ENCODE measurements at places on chromosomes 4 and X.

DNA sequence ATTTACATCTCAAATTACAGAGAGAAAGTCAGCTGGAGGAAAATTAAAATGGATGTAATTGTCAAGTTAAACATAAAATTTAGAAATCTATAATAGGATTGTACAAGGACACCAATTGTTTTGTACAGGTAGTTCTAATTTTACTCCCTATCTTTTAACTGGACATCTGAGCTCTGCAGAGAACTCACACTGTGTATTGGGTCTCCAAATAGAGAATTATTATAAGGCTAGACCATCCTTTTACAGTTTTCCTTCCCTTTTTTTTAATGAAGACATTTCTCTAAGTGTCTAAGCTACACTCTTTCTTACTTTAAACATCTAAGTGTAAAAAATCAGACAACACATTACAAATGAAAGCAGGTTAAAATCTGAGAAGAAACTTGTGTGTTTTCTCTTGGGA lies 78.4 kb upstream of the GC start:
- DNase-seq = no peak

DNA sequence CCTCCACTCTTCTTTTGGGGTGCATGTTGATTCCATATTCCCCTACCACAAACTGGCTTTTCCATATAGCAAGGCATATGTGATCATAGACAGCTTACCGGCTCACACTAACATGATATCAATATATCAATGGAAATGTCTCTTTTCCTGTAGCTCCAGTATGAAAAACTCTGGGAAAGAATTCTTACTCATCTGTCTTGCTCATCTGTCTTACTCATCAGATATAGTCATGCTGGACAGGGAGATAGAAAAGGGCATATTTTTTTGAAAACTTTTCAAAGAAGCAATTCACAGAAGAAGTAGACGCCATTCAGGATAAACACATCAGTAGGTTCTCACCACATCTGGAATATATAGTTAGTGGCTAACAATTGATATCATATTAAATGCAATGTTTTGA lies 794.7 kb downstream of the RAB28 start:
- DNase-seq = no peak

DNA sequence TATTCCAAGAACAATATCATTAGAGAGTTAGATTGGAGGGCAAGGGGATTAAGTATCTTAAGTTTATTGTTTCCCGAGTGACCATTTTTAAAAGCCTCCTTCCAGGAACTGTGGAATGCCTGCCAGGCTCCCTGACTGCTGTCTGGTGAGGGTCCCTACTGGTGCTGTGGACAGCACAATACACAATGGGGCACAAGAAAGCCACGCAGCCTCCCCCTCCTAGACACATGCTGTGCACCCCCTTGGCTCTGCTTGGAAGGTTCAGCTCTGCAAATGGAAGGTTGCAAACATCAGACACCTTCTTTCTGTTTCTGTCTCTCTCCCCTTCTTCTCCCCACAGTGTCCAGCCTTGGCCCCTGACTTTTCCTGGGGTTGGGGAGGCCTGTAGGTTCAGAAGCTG lies 153.2 kb downstream of the SHROOM3 start:
- DNase-seq = no peak

DNA sequence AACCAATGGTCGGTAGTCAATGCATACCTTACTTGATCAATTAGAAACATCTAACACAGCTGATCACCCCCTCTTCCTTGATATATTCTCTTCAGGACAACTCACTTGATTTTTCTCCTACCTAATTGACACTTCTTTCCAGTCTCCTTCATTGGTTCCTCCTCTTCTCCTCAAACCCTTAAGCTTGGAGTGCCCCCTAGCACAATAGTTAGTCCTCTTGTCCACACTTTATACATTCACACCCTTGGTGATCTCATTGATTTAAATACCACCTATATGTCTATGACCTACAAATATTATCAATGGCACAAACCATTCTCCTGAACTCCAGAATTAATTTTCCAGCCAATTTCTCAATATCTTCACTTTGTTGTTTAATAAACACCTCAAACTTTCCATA lies 724.0 kb downstream of the ADGRL3 start:
- no peak for DNase-seq

DNA sequence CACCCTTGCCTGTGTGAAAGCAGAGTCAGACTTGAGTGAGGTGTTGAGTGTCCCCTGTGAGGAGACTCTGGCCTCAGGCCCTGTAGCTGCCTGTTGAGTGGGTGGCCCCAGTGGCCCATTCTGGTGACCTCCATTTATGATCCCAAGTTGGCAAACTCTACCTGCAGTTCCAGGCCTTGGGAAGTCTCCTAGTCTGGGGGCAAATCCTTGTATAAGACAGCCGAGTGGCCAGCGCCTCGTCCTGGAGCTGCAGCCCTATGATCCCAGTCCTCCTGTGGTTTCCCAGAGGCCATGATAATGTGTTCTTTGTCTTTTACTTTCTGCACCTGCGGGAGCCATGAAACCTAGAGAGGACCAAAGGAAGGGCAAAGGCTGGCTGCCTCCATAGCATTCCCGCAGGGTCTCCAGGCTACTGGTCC lies 58.7 kb downstream of the NBDY start:
- DNase-seq = no peak

DNA sequence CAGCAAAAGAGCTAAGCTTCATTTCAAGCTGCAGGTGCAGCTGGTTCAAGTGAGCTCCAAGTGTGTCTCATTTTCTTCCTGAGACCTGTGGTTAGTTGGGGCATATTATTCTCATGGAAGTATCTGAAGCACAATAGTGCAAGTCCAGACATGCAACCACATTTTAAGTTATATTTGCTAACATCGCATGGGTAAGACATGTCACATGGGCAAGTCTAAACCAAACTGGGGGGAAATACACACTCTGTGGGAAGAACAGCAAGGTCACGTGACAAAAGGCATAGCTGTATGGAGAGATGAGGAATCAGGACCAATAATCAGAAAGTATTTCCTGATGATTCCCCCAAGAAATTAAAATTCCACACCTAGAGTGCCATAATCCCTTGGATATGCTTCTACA lies 94.9 kb upstream of the NDP start:
- DNase-seq = no peak

- no peak for DNase-seq
Observed at GRCh38 chrX:154815274-154815818, 10.1 kb upstream of the MPP1 start.

DNA sequence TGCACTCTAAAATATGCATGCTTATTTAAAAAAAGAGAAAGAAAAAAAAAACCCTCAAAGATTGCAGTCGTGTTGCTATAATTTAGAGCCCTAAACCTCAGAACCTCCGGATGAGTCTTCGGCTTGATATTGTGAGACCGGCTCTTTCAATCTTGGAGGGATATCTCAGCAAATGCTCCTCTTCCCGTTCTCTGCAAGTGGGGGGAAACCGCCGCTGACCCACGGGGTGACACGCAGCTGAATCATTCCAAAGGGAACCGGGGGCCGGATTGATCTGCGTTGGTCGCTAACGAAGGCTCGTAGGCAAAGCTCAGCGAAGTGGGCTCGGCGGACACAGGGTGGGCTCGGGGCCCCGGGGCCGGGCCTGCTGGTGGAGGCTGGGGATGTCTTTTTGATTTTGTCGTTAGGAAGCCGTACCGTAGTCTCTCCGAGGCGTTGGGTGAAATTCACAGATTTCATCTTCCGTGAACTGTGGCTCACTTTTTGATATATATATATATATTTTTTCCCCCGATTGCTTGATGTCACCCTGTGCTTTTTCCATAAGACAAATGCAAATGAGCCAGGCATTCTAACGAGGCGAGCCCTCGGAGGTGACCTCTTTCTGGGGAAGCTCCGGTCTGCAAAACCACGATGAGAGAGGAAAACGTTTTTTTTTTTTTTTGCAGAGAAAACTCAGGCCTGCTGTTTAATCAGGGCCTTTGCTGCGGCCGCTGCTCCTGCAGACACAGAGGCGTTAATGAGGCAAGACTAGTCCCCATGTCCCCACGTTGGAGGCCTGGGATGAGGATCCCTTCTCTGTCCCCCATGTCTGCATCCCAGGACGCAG lies 110.7 kb upstream of the PPP2R3B start:
- DNase-seq = no peak

DNA sequence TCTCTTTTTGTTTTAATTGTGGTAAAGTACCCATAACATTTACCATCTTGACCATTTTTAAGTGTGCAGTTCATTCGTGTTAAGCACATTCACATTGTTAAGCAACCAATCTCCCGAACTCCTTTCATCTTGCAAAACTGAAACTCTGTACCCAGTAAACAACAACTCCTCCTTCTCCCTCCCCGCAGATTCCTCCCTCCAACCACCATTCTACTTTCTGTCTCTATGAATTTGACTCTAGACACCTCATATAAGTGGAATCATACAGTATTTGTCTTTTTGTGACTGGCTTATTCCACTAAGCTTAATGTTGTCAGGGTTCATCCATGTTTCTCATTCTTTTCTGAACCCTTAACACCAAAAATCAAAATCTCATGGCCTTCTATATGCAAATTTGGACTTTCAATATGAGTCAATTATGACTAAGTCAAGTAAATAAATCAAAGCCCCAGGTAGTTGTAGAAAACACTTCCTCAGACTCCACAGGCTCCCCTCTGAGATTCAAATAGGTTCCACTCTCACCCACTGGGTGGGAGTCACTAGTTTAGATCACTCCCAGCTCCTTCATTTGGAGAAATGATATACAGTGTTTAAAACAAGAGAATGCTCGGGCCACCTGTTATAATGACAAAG lies 9.8 kb upstream of the RTL5 start:
- peak; percentile 4 for DNase-seq

DNA sequence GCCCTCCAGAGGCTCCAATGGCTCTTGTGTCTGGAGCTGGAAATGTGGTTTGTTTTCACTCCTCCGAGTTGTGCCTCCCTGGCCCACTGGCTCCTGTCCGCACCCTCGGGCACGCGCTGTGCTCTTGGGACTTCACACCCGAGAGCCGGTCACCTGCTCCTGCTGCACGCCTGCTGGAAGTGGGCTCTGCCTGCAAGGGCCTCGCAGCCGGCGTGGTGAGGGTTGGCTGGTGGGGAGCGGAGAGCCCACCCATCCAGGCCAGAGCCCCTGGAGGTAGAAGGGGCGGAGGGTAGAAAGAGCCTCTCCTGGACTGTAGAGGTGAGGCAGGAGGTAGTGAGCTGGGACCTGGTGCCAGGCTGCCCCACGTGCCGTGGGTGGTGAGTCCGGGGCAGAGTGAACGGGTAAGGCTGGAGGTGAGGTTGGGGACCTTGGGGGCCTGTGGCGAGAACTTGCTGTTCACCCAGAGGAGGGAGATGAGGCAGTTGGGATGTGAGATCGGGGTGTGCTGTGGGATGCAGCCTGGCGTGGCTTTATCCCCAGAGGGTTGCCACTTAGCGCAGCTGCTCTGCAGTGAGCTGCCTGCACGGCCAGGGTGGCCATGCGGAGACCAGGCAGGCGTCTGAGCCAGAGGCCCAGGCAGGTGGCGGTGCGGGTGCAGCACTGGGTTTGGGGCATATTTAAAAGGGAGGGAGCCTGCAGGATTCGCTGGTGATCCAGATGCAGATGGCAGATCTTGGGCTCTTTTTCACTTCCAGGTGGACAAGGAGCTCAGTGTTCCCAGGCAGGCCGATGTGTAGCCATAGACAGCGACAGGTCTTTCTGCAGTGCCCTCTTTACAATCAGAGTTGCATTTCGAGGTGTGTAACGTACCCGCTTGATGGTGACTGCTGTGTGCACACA lies 48.8 kb downstream of the PCGF3 start:
- no peak for DNase-seq

- DNase-seq = peak; percentile 89
Observed at GRCh38 chrX:45445745-45446412, 245.2 kb upstream of the DIPK2B start.

DNA sequence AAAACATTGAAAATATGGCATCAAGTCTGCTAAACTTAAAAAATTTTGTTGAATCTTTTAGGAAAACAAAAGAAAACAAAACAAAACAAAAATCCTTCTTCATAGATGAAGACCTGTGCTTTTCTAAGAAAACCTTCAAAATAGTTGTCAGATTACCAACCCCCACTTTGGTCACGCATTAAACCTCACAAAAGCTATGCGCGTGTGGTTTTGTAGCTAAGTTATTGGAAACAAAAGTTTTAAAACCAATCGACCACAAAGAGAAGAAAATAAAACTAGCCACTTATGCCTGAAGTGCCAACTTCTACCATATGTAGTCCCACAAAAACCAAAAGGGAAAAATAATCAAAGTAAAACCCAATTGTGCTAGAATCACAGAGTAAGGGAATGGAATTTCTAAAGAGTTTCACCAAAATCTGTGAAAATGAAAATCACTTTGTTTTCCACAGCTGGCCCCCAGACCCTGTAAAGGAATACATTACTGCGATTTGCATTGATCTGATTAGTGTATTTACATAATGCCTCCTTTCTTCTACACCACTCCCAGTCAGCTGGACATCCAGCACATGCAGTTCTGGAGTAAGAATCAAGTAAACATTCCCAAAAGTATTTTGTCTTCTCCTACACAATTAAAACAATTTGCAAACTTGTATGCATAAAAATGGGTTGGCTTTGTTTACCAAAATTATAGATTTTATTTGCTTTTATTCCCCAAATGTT lies 330.1 kb upstream of the DKK2 start:
- no peak for DNase-seq

DNA sequence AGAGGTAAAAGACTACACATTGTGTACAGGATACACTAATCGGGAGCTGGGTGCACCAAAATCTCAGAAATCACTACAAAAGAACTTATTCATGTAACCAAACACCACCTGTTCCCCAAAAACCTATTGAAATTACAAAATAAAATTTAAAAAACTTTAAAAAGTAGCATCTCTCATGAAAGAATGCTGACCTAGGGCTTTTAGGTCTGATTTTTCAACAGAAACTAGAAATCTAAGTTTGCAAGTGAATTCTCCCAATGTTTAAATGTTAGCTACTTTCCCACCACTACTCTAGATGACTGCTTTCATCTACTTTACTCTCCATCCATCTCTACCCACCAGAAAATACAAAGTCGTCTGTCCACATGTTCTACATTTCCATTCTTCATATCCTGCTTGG lies 1447.7 kb downstream of the RPA4 start:
- DNase-seq = no peak

GRCh38 chr4:155692361-155692760 lies 25.7 kb downstream of the GUCY1A1 start:
- DNase-seq = no peak

DNA sequence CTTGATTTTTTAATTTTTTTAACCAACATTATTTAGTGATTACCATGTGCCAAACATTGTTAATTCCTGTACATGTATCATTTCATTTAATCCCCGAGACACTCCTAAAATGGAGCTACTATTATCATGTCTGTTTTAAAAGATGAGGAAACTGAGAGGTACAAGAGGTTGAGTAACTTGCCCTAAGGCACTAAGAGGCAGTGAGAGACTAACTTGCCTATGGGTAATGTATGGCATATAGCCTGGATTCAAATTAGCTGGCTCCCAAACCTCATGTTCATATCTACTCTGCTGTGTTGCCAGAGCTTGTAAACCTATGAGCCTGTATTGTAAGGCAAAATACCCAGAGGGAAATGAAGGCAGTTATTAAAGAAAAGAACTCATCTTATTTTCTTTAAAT lies 443.6 kb downstream of the IL15 start:
- no peak for DNase-seq

DNA sequence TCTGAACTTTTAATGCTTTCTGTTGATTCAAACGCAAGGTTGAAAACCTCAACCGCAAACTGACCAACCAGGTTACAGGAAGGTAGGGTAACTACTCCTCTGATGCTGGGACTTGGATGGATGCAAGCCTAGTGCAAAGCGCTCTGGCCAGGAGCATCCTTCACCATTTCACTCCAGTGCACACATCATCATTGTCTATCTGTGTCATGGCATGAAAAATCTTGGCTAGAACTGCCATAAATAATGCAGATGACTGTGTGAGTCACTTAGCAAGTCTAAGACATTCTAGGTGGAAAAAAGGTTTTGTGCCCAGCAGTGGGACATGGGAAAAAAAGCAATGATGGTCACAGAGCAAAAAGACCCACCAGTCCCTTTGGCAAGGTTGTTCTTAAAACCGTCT lies 10.9 kb downstream of the ADGRA3 start:
- peak; percentile 47 for DNase-seq
